NCI-H2107 (cell line): ENCODE measurements at places on chromosomes 13 and 19.

DNA sequence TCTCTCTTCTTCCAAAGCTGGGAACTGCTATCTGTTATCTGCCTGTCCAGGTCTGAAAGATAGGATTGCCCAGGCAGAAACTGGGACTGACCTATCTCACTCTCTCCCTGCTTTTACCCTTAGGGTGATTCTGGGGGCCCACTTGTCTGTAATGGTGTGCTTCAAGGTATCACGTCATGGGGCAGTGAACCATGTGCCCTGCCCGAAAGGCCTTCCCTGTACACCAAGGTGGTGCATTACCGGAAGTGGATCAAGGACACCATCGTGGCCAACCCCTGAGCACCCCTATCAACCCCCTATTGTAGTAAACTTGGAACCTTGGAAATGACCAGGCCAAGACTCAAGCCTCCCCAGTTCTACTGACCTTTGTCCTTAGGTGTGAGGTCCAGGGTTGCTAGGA is 5.1 kb downstream of the KLK3 start:
- DNase-seq: no peak

- no peak for DNase-seq
These were observed 67.3 kb downstream of the ATP11A start for GRCh38 chr13:112756967-112757758.

GRCh38 chr13:44111701-44112100 is 232.0 kb downstream of the LACC1 start:
- no peak for DNase-seq

- no peak for DNase-seq
These were observed 32.3 kb downstream of the ADPRHL1 start for GRCh38 chr13:113420833-113421600.

- DNase-seq: no peak
These were observed 14.7 kb downstream of the UBAC2 start for GRCh38 chr13:99215184-99215830.

GRCh38 chr19:42176649-42176989 is 40.9 kb downstream of the DEDD2 start:
- DNase-seq: no peak

DNA sequence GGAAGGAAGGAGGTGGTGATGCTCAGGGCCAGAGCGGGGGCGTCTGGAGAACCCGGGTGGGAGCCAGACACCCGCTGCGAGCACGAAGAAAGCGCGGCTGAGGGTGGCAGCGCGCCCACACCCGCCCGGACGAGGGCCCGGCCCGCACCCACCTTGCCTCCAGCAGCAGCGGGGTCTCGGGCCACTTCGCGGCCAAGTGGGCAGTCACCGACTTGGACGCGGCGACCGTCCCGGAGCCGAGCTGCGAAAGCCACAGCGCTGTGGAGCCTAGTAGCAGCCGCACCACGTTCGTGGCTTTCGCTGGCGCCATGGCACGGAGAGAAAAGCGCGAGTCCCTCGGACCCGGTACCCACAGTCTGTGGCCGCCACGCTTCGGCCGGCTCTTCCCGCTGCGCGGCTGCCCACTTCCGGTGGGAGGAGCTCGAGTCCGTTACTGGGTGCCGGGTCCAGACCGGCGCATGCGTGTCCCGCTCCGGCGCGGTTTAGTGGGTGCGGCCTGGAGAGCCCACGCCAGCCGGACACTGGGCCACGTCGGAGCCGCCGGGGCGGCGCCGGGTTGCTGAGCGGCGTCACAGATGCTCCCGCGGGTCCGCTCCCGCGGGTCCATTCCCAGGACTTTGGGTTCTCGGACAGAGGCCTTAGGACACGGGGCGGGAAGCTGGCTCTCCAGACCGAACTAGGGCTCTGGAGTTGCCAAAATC is at the start of gene UGGT2:
Gene UGGT2, minus strand, starts transcription at position 399 of the 701 bp plus-strand sequence. Its CDS starts 89 bp downstream, at position 310.
- DNase-seq: peak; percentile 32
